PC-9 (cell line): ENCODE measurements at places on chromosomes 16 and 17.
A peak's percentile ranks its signal among the peaks of the same experiment; 100 is the strongest.

DNA sequence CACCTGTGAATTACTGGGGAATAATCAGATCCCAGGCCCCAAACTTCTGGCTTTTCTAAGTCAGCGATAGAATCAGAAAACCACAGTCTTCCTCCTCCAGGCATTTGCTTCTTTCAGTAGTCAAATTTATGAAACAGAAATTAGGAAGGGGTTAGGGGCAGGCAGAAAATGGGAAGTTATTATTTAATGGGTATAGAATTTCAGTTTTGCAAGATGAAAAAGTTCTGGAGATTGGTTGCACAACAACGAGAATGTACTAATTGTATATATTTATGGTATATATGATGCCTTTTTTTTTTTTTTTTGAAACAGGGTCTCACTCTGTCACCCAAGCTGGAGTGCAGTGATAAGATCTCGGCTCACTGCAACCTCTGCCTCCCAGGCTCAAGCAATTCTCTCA, 23.5 kb downstream of the ORC6 start:
- DNase-seq, result no peak

DNA sequence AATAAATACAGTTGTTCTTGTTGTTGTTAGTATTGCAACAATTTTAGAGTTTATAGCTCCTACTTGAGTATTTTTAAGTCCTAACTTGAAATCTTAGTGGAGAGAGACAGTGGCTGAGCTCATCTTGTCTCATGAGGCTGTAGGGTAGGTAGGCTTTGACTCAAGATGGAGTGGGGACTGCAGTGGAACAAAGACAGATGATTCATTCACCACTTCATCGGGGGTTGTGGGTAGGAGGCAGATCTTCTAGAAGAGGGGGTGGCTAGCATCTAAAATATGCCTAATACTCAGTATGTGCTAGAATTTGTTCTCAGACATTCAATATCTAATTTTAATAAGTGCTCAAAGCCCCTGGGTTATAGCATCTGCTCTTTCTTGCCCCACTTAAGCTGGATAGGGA, 13.1 kb upstream of the MMD start:
- no peak for DNase-seq

DNA sequence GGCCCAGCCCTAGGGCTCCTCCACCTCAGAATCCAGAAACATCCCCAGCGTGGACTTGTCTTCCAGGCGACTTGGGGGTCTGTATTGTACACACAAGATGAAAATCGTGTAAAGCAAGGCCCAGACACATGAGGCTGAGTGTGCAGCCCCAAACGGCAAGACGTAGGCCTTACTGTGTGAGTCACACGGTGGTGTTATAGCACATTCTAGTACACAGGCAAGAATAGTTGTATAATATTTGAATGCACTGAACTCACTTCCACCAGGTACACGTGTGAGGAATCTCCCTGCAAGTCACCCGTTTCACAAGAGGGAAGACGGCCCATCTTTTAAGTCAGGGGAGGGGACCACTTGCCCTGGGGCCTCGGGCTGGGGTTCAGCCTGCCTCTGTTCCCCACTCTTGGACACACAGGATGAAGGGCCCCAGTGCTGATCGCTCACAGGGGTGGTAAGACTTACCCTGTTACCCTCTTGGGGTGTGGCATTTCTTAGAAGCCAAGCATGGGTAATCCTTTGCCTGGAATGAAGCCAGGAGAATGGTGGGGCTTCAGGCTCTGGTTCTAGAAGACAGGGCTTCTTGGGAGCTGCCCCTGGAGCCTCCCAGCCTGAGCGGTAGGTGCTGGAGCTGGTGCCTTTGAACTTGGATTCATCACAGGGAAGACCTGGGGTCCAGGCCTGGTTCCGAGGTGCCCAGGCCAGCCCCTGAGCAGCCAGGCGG, 71.3 kb downstream of the SREBF1 start:
- DNase-seq, result peak; percentile 32

GRCh38 chr16:53631236-53632025, 72.2 kb downstream of the RPGRIP1L start:
- DNase-seq, result no peak

DNA sequence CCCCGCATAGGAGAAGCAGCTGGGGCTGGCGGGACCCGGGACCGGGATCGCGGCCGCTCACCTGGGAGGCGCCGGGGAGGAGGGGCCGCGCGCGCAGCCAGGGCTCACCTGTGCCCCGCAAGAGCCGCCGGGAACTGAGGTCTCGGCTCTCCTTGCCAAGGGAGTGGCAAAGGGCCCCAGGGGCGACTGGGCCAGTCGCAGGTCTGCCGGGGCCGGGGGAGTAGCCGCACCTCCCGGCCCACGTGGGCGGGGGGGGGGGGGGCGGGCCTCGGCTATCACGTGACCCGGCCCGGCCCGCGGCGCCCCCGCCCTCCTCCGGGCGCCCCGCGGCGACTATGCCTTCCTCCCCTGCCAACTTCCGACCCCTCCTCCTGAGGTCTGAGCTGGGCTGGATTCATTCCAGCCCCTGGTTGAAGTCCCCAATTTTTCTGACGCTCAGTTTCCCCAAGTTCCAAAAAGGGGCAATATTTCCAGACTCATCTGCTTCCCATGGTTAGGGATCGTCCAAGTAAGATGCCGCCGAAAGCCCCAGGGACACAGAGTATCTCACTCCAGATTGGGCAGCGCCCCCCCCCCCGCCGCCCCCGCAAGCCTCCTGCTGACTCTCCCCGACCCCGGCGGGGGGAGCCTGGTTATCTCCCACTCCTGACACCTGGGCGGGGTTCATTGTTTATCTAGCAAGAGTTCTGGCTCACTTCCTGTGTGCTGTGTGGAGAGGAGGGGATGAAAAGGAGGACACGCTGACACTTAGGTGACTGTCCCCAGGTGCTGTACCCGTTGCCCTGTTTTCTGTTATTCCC, at the start of gene TMC6:
TSS of gene TMC6 (minus strand) at position 205 of the 800 bp plus-strand sequence. CDS start 1,923 bp downstream, outside the sequence.
- DNase-seq, result peak; percentile 83

DNA sequence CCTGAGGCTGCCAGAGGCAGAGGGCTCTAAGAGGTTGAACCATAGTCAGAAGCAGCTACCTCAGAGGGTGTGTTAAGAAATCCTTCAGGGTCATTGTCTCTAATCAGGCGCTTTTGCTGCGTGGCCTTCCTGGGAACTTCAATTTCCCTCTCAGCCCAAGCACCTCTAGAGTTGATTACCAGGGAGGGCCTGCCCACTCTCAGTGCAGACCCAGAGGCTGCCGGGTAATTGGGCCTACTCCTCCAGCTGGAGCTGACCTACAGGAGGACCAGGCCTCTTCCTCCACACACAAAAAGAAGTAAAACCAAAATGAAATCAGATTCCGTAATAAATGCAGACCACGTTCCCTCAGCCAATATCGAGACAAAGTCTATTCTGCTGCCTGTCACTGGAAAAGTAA, 305.0 kb upstream of the CCL2 start:
- no peak for DNase-seq

DNA sequence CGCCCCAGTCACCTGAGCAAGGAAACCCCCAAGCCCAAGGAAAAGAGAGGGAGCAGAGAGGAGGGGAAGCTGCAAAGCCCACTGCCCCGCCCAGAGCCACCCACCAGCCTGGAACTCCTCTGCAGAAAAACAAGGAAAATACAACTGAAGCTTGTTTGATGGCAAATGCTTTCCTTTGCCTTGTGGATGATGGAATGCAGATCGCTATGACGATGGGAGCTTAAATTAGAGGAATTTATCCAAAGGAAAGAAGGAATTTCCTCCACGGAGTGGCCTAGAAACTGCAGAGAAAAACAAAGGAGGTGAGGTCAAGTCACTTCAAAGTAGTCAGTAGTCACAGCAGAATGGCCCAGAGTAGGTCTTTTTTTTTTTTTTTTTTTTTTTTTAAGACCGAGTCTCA, 31.5 kb upstream of the ASGR2 start:
- no peak for DNase-seq

- DNase-seq, result peak; percentile 32
These were observed 18.6 kb upstream of the COL1A1 start for GRCh38 chr17:50219939-50220465.

GRCh38 chr16:3798838-3799237, 81.5 kb upstream of the TRAP1 start:
- no peak for DNase-seq

- no peak for DNase-seq
These were observed 306.7 kb downstream of the CNTNAP4 start for GRCh38 chr16:76583945-76584344.

GRCh38 chr17:17767154-17767869, 69.5 kb downstream of the SREBF1 start:
- no peak for DNase-seq

GRCh38 chr17:17672453-17673368, 8.5 kb upstream of the RAI1 start:
- DNase-seq, result peak; percentile 49
